ENCODE measurements at places on chromosomes 7 and 10. TPM values are rescaled to one million over a fixed set of nuclear protein-coding genes. Genes with fewer than 3 reads are reported as not detected.

SDHAF3 gene
- 13.1 TPM for total RNA-seq

CCDC186 gene
- total RNA-seq = 4.0 TPM

PDK4 gene
- total RNA-seq = 0.45 TPM

NPC1L1 gene
- not detected for total RNA-seq

CNPY1 gene
- not detected for total RNA-seq

PRF1 gene
- total RNA-seq = not detected

FAM24B gene
- total RNA-seq = 4.5 TPM

FAM25C gene
- not detected for total RNA-seq

INHBA gene
- 4.9 TPM for total RNA-seq

SHOC2 gene
- 12.8 TPM for total RNA-seq
